ENCODE measurements at places on chromosomes 6 and 20.
A peak's percentile ranks its signal among the peaks of the same experiment; 100 is the strongest.

- no peak for DNase-seq
These were observed 1.7 kb downstream of the SLC22A3 start for GRCh38 chr6:160349814-160350350.

GRCh38 chr6:42899871-42900270 is 16.0 kb upstream of the PTCRA start:
- peak; percentile 41 for DNase-seq

GRCh38 chr6:22204153-22204552 is 92.7 kb downstream of the PRL start:
- no peak for DNase-seq

- DNase-seq, result peak; percentile 10
These were observed 129.9 kb downstream of the LPA start for GRCh38 chr6:160534050-160534696.

- DNase-seq, result no peak
These were observed 481.5 kb downstream of the CD109 start for GRCh38 chr6:74177506-74177905.

GRCh38 chr20:22490287-22491193 is 93.8 kb downstream of the FOXA2 start:
- no peak for DNase-seq

DNA sequence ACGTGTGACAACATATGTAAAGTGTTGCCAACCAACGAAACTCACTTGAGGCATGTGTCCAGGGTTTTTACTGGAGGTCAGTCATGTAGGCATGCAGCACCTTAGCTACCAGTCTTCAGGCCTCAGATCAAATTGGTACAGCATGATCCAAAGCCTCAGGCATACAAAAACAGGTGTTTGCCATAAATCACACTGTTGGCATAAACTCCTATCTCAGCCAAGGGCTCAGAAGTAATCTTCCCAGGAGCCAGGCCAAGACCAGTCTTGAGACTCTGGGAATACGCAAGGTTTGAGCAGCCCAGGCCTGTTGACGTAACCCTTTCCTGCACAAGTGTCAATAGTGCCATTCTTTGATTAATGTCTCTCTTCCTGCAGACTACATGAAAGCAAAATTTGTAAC is 163.5 kb downstream of the PRL start:
- no peak for DNase-seq

GRCh38 chr20:40486297-40486696 is 202.7 kb downstream of the MAFB start:
- DNase-seq, result no peak

DNA sequence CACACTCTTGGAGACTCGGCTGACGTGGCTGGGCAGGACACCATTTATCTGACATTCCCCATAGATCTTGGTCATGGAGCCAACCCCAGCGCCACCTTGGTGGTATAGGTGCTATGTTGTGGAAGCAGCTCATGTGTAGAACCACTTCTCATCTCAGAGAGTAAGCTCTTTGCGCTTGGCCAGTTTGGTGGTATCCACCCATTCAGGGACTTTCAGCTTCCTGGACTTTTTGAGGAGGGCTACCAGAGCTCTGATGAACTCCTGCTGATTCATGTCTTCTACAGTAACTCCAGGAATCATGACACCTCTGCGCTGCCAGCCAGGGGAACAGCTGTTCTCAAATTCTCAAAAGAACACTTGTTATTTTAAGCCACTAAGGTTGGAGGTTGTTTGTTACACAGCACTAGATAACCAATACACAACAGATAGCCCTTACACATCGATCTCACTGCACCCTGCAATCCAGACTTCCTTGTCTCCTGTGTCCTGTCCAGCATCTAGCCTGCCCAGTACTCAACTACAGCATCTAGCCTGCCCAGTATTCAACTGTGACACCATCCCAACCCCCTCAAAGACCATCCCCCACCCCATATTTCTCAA is 86.0 kb upstream of the SLC22A16 start:
- DNase-seq, result no peak

DNA sequence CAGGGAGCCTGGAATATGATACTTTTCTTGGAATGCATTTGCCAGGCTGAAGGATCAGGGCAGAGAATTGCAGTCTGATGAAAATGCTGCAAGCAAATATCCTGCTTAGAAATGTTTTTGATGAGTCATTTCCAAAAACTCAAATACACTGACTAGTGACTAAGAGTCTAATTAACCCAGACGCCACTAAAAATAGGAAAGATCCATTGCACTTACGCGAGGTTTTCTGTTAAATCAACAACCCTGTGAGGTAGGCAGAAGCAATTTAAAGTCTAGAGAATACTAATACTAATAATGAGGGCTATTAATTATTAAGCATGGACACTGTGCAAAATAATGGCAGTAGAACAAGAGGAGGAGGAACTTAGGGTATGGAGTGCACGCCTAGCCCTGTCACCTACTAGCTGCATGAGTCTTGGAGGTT is 130.1 kb upstream of the DOK5 start:
- no peak for DNase-seq

- DNase-seq, result no peak
These were observed 213.7 kb downstream of the GRIK2 start for GRCh38 chr6:101607111-101607690.

- DNase-seq, result no peak
These were observed 626.6 kb upstream of the ADGRB3 start for GRCh38 chr6:68008445-68008844.

- no peak for DNase-seq
These were observed 16.8 kb upstream of the PLCB4 start for GRCh38 chr20:9052136-9052535.

GRCh38 chr6:29870104-29870503 is 42.5 kb downstream of the HLA-G start:
- no peak for DNase-seq

GRCh38 chr20:561437-562231 is 18.0 kb upstream of the CSNK2A1 start:
- DNase-seq, result peak; percentile 62

- no peak for DNase-seq
These were observed 171.6 kb downstream of the SASH1 start for GRCh38 chr6:148514091-148514845.

Measured in NCI-H2171 (cell line).